Activated gamma-delta T cell treated with Interleukin-2 at 50 U/mL for 16 hours (primary cell): ENCODE measurements at places on chromosomes 6 and 20.

DNA sequence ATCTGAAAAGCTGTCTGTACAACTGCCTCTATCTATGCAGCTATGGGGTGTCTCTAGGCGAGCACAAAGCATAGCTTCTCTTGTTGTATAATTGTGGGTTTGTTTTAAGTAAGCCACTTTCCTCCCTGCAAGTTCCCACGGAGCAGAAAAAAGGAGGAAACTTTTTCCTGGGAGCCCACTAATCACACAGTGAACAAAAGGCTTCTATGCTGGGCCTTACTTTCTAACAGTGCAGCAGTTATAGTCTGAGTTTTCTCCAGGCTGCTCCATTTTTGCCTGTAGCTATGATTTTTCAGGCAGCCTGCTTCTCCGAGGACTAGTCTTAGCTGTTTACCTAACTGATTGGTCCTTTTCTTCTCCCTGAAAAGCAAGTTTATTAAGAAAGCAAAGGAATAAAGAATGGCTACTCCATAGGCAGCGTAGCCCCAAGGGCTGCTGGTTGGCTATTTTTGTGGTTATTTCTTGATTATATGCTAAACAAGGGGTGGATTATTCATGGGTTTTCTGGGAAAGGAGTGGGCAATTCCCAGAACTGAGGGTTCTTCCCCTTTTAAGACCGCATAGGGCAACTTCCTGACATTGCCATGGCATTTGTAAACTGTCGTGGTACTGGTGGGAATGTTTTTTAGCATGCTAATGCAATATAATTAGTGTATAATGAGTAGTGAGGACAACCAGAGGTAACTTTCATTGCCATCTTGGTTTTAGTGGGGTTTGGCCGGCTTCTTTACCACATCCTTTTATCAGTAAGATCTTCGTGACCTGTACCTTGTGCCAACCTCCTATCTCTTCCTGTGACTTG, 84.3 kb downstream of the OPRM1 start:
- DNase-seq, result no peak

DNA sequence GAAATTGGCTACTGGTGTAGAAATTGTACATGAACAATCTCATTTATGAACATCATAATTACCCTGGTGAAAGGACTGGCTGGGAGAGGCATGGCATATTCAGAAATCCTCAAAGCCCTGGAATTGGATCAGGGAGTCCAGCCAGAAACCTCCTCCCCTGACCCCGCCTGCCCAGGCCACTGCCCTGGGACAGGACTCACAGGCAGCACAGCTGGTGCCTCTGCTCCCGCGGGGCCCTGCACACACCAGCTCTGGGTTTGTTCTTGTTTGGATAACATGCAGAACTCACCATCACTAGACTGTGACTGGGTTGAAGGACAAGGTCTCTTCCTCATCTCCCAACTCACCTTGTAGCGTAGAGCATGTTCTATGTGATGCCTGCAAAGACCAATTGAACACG, 56.2 kb downstream of the AGPAT4 start:
- no peak for DNase-seq

- no peak for DNase-seq
These were observed 5.2 kb downstream of the INSM1 start for GRCh38 chr20:20373091-20373571.

- peak; percentile 39 for DNase-seq
These were observed 1.6 kb upstream of the PSMB8 start for GRCh38 chr6:32845384-32845884.

DNA sequence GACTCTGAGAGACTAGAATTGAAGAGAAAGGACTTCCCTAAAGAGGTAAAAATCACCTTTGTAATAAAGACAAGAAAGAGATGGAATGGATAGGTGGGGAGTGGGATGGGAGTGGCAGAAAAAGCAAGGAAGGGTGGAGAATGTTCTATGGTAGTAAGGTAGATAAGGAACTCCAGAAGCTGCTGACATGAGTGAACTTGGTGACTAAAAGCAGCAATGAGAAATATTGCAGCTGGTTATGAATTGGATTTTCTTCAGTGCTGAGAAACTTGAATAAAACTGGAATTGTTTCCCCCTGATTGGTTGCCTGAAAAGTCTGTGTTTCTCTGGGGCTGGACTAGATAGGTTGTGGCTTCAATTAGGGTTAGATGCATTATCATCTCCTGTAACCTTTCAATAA, 15.7 kb upstream of the DTNBP1 start:
- DNase-seq, result no peak

- DNase-seq, result no peak
These were observed 19.2 kb downstream of the BACH2 start for GRCh38 chr6:90277302-90278011.

DNA sequence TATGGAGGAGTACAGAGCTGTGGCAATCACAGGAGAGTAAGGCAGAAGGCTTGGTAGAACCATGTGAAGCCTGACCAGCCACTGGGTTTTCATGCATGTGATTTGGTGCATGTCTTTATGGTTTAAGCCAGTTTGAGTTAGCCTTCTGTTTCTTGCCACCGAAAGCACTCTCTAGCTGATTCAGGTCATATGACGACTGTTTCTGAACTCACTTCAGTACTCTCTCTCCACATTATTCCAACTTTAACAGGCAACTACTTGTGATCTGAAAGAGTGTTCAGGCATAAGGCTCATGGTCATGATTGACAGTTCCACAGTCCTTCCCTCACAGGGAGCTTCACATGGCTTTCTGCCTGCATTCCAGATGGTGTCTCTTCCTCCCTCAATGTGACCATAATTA, 63.3 kb upstream of the TAB2 start:
- no peak for DNase-seq

GRCh38 chr6:28159029-28159607, 17.4 kb downstream of the ZKSCAN8 start:
- DNase-seq, result no peak

DNA sequence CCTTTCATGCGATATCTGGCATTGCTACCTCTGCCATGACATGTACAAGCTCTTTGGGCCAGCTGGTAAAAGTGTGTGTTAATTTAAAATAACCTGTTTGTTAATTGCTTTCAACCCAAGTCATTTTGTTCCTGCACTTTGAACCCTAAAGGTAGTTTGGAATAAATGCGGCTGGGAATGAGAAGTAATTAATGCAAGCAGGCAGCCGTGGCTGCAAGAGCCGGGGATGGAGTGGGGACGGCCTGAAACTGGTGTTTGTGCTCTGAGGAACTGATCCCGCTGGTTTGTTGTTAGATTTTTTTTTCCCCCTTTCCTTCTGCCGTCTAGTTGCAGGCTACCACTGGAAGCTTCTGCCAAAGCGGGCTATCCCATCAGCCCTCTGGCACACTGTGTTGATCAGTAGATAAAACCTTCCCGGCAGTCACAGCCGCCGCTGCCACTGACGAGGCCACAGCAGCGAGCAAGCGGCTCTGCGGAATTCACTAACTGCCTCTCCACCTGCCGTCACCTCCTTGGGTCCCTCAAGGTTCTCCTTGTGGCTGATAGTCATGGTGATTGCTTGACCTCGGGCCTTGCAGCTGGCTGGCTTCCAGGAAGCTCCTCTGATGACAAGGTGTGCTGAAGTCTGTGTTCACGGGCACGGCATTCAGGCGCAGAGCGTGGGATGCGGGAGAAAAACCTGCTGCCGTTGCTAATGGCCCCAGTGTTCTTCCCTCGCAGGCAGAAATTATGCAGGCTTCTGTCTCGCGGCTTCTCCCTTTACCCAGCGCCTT, 315.9 kb downstream of the TFAP2A start:
- no peak for DNase-seq

DNA sequence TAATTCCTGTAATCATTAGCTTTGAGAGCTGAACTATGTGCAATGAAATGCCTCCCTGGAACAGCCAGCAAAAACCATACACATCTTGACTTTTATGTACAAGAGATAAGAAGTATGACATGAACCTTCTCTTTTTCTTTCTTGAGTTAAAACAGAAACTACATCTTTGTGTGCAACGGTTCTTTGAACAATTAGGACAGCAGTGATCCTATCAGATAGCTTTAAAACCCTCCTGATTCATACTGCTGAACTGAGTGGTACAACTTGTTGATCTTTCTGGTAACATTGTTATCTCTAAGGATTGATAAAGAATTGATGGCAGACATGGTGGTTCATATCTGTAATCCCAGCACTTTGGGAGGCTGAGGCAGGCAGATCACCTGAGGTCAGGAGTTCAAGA, 43.4 kb downstream of the TRAF3IP2 start:
- no peak for DNase-seq

- DNase-seq, result no peak
These were observed 197.3 kb downstream of the NRN1 start for GRCh38 chr6:5809450-5809849.

GRCh38 chr6:90227213-90227612, 69.4 kb downstream of the BACH2 start:
- DNase-seq, result no peak

GRCh38 chr6:12136905-12137304, 124.8 kb downstream of the HIVEP1 start:
- DNase-seq, result no peak

DNA sequence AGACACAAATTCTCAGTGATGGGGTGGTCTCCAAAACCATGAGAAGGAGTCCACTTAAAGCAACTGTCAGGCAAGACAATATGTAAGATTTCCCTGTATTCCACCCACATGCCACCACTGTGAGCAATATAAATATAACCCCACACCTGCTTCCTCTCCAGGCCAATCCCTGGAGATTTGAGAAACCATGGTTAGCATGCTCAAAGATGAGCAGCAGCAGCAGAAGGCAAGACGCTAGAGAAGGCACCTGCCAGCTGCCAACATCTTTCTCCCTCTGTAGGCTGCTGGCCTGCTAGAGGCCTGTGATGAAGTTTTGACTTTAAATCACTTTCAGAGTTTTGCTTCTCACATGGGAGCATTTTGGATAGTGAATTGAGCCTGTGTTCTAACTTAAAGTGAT, 7.9 kb upstream of the SOD2 start:
- no peak for DNase-seq

DNA sequence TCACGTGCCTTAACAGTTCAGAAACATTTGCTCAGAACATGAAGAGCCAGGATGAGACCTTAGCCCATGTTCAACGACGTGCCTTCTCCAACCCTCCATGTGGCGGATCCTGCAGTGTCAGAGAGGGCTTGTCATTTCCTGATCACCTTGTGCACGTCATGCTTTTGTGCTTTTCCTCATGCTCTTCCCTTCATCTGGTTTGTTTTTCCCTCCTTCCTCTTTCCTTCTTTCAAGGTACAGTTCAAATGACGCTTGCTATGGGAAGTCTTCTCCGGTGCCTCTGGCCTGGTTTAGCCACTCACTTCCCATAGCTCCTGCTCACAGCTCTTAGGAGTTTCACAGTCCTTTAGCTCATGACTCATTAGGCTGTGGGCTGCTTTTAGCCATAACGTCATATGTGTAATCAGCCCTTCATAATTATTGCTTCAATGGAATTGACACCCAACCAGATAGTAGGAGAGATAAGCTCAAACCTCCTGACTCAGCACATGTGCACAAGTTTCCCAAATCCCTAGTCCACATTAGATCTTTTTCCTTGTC, 102.7 kb upstream of the CNKSR3 start:
- no peak for DNase-seq

GRCh38 chr20:7371518-7372163, 568.6 kb downstream of the HAO1 start:
- no peak for DNase-seq

GRCh38 chr20:38337561-38338140, 8.6 kb upstream of the LBP start:
- DNase-seq, result no peak

DNA sequence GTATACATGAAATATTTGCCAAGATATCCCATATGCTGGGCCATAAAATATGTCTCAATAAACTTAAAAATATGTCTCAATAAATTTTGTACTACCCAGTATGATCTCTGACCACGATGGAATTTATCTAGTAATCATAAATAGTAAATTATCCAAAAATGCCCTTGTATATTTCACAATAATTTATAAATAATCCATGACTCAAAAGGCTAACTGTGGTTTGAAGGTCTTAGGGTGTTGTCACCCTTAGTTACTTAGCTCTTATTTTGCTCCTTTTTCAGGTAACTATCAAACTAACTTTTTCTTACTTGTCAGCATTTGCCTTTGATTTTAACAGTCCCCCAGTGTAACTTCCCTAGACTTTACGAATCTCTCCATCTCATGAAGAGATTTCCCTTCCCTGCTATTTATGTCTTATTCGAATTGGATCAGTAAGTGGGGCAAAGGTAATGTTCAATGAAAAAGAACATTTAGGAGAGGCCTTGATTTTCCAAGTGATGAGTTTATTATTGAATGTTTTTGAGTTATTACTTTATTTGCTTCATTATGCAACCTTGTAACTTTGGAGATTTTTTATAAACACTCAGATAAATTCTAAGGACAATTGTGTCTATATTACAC, 109.0 kb upstream of the THBS2 start:
- DNase-seq, result no peak

DNA sequence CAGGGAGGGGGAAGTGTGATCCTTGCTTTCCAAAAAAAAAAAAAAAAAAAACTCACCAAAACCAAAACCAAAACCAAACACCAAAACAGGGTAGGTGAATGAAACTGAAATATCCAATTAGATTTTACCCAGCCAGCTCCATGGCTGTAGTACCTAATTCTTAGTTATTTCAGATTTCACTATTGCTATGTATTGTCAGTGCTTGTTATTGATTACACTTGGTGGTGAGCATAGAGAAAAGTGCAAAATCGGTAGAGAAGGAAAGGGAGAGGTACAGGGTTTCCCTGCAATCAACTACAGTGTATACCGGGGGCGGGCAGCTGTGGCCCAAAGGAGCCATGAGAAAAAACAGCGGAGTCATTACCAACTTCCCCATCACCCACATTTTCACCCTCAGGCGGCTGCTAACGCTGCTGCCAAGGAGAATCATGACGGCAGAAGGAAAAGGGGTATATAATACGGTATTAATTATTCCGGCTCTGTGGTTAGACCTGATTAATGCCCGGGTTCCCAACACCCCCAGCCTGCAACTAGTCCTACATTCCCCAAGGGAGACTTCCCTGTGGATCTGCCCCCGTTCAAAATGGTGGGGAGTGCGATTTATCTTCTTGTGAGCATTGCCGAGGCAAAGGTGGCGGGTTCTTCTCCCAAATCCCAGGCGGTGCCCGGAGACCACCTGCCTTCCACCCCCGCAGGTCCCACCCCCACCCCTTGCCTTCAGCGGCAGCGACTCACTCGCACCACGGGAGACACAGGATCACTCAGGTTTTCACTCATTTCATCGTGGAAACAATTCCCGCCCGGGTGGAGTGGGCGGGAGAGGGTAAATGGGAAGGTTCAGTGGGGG, at the start of gene C6orf62:
Gene C6orf62, minus strand, starts transcription at position 30 of the 847 bp plus-strand sequence. CDS start 486 bp downstream, outside the sequence.
- peak; percentile 33 for DNase-seq

GRCh38 chr6:52365317-52365716, 3.4 kb downstream of the PAQR8 start:
- DNase-seq, result no peak

DNA sequence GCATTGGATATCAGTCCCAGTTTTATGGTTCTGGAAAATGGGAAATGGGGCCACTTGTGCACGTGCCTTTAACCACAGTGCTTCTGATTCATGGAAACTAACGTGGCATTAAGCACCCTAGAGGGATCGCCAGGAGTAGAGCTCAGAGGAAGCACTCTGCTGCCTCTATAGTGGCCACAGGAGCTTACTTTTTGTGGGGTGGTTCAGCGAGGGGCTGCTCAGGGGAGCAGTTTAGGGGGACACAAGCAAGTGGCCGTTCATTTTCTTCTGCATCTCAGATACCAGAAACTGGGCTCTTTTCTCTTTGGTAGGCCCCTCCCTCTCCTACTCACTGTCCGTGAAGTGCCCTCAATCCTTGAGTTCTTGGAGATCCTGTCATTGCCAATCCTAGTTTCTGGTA, 28.5 kb downstream of the AGPAT4 start:
- DNase-seq, result no peak

GRCh38 chr6:166343150-166343487, 774 bp upstream of the SFT2D1 start:
- no peak for DNase-seq
